ENCODE measurements at places on chromosomes 5 and 9.

DNA sequence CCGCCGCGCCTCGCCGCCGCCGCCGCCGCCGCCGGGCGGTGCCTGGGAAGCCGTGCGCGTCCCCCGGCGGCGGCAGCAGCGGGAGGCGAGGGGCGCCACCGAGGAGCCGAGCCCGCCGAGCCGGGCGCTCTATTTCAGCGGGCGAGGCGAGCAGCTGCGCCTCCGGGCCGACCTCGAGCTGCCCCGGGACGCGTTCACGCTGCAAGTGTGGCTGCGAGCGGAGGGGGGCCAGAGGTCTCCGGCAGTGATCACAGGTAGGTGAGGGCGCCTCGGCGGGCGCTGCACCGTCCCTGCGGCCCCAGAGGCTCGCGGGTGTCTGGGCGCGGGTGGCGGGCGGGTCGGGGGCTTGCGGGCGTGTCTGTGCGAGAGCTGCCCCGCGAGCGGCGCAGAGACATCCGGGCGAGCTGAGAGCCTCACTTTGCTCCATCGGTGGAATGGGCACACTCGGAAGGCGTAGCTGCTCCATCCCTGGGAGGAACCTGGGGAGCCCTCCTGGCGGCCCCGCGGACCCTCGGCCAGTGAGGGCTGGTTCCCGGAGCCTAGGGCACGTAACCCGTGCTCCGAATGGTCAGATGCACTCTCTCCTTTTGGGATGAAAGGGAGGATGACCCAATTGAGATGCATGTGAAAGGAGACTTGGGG, 864 bp downstream of the PAPPA start:
- DNase-seq, result no peak

GRCh38 chr9:34589636-34590380, at the start of gene CNTFR:
CNTFR (minus strand) TSS chr9:34589724; CDS start chr9:34568981, 20,743 bp downstream.
- no peak for DNase-seq

- DNase-seq, result no peak
Measured at GRCh38 chr9:115058175-115058574, 59.8 kb downstream of the TNC start.

DNA sequence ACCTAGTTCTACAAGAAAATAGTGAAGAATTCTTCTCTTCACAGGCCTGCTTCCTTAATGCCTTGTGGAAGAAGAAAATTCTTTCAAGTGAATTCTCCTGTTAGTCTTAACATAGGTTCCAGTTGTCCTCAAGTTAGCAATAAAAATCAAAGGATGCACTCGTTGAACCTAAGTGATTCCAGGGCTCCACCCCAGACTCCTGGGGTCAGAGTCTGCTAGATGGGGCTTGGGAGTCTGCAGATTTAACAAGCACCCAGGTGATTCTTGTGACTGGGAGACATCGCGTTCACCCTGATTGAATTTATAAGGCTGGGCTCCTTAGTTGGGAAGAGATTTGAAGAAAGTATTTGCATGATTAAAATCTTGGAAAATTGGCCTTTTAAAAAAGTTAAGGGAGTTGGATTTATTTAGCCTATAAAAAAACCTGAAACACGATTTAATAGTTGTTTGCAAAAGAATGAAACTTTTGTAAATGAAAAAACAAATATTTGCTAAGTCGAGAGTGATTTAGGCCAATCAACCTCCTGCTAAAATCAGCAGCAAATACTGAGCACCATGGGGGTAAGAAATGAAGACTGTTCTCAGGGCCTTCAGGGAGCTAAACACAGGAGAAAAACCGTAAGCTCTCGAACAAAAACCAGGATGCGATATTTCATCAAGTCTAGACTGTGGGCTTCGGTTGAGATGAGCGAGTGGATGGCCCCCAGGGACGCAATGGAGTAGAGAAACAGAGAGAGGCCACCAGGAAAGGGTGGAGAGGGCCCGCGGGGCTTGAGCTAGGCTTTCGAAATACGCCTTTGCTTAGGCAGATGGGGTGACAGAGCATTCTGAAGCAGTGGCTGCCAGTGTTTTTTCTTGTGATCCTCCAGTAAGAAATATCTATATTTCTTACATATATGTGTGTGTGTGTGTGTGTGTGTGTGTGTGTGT, 86.9 kb upstream of the TTC23L start:
- no peak for DNase-seq

- DNase-seq, result no peak
Measured at GRCh38 chr5:72554897-72555296, 47.7 kb upstream of the ZNF366 start.

GRCh38 chr5:140568443-140569063, 3.9 kb downstream of the SLC35A4 start:
- DNase-seq, result no peak

GRCh38 chr9:92141144-92142129, 26.2 kb upstream of the SPTLC1 start:
- DNase-seq, result peak; percentile 55

- no peak for DNase-seq
Measured at GRCh38 chr5:69329905-69330489, 2.6 kb downstream of the CCDC125 start.

DNA sequence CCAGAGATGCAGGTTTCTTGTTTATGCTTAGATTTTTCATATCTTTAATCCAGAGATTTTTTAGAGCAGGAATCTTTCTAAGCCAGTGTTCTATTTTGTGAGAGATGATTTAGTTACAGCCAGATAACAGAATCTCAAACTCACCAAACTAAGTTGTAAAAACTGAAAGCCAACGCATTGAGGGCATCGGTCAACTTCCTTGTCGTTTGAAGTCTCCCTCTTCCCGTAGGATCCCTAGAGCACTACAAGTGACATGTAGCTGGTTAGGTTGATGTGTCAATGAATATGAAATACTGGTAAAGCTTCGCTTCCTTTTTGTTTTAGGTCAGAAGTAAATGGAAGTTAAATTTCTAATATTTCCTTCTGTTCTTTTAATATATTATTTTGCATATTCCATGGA, 139.6 kb downstream of the YIPF5 start:
- no peak for DNase-seq

DNA sequence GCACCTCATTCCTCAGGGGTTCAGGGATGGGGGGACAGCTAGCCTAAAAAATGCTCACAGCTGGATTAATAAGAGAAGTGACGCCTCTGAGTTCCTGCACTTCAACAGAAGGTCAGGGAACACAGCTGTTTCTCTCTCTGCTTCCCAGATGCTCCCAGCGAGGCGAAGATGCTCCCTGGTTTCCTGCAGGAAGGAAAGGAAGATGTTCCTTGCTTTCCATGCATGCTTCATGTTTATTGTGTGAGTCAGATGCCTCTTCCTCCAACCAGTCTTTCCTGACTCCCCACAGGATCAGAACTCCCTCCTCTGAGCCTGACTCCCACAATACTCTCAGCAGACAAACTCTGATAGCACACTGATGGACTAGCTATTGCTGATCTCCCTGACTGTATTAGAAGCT, 71.9 kb downstream of the MFAP3 start:
- DNase-seq, result peak; percentile 5

- no peak for DNase-seq
Measured at GRCh38 chr5:107121793-107122519, 548.8 kb downstream of the EFNA5 start.

DNA sequence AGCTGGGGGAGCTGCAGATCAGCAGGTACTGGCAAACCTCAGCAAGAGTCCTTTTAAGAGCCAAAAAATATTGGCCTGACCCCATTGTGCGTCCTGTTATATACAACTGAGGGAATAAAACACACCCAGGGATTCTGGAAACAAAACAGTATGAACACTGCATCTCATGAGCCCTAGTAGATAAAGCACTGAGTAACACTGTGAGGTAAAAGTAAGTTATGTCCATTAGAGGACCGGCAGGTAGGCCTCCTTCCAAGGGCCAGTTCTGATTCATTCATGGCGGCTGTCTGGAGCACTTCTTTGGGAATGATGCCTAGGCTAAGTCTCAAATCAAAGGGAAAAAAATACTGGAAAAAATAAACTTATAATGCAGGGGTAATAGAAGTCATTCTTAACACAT, 64.9 kb downstream of the PDE4D start:
- DNase-seq, result no peak

GRCh38 chr5:19564036-19564435, 424.0 kb downstream of the CDH18 start:
- DNase-seq, result no peak

GRCh38 chr5:167985373-167985772, 306.1 kb upstream of the WWC1 start:
- no peak for DNase-seq

DNA sequence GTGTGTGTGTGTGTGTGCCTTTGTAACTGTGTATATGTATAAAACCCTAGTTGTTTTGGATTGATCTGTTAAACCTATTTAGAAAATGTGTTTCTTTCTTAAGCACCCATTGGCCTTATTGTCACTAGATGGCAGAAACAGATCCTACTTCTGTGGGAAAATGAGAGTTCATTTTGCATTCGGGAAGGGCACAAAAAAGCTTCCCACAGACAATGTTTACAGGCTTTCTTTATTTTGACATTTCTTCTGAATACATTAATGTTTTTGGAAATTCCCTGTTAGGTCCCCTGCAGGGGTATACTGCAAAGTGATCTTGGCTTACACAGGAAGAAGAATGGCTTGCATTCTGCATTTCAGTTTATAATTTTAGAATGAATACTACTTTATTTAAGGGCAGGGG, 481.8 kb upstream of the ARRDC3 start:
- no peak for DNase-seq

GRCh38 chr9:129283291-129283691, 105.2 kb upstream of the IER5L start:
- DNase-seq, result no peak

- peak; percentile 72 for DNase-seq
Measured at GRCh38 chr5:160071516-160071915, 47.7 kb downstream of the PWWP2A start.

- DNase-seq, result no peak
Measured at GRCh38 chr5:39577529-39577928, 152.7 kb upstream of the DAB2 start.

DNA sequence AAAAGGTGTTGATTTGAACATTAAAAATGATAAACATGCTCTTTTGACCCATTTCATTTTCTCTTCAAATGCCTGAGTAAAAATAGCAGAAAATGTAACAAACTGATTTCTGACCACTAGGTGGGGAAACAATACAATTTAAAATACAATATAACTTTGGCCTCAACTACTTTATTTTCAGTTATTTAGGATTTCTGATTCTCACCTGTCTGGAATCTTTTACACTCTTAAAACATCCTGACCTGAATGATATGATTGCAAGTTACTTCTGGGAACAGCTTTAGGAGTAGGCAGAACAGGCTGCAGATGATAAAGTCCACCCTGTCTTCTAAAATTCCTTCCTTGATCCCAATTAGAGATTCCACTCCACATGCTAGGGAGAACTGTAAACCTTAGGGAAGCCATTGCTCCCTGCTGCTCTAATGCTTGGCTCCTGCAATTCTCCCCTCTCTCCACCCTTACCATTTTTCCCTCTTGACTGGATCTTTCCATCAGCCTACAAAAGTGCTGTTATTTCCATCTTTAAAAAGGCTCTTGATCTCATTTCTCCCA, 70.3 kb downstream of the FYB1 start:
- peak; percentile 27 for DNase-seq

GRCh38 chr9:109245310-109245897, 75.5 kb downstream of the EPB41L4B start:
- no peak for DNase-seq

DNA sequence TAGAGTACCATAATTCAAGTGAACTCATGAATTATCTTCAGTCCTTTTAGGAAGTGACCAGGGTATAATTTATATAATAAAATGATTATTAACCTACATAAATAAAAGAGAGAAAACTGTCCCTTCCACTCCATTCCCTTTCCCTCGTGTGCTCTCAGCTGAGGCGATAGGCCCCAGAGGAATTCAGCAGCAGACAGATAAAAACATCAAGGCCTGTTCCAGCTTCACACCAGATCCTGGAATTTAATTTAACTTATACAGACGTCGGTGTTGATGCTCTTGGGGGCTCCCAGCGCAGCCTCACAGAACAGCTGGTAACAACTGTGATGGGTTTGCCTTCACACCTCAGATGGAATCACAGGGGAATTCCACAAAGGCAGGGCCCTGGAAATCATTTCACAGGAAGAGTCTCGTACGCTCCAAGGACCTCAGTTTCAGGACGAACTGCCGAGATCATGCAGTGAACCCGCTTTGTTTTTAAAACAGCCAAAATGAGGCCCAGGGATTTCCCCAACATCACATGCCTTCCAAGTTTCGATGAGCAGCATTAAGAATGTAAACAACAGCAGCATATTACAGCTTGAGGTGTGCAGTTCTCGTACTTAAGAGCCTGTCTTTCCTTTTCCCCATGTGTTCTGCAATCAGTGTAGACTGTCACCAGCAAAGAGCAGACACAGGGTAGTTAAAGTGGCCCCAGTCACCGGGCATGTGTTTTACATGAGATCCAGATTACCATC, 73.6 kb upstream of the ALDH1B1 start:
- DNase-seq, result peak; percentile 61

GRCh38 chr9:123337971-123338370, 18.0 kb upstream of the CRB2 start:
- DNase-seq, result no peak

- DNase-seq, result no peak
Measured at GRCh38 chr5:39432696-39433530, 8.1 kb upstream of the DAB2 start.

- DNase-seq, result no peak
Measured at GRCh38 chr5:82349652-82350051, 71.5 kb upstream of the RPS23 start.

DNA sequence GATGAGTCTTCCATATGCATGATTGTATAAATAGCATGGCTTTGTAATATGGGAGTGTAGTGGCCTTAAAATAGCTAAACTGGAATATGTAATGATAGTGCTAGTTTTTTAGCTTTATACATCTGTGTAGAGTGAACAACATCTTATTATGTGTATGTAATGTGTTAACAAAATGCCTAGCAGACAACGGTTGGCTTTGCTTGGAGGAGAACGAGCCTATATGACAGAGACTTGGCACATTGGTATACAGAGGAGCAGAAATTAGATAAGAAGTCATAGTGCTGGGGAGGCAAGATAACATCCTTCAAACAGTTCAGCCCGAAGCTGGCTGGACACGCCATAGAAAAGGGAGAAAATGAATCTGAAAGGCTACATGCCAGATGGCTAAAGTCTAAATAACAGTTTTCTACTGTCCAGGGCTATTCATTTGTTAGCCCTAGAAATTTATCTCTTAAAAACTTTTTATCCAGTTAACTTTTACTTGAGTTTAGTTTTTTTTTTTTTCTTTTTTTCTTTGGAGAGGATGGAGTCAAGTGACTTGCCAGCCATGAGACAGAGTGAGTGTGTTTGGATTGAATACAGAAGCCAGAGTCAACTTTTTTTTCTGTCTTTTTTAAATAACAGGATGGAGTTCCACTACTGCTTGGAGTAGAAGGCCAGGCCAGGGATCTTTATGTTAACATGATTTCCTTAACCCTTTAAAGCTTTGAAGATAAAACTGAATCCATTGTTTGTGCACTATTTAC, 214.4 kb upstream of the ACTBL2 start:
- no peak for DNase-seq
